Lung (tissue), 17 donors: ENCODE measurements at places on chromosomes 16 and 17.
A peak's percentile ranks its signal among the peaks of the same experiment; 100 is the strongest.

DNA sequence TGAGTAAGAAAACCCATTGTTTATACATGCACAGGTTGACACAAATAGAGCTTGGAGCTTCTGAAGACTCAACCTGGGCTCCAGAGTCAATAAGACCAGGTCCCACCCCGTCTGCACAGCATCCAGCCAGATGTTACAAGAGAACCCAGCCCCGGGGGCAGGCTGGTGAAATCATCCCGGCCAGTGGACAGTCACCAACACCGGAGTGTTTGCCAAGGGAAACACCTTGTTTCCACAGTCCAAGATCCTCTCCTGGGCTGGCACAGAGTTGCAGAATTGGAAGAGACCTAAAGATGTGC is 90.3 kb downstream of the RAB11FIP4 start:
- no peak for DNase-seq

DNA sequence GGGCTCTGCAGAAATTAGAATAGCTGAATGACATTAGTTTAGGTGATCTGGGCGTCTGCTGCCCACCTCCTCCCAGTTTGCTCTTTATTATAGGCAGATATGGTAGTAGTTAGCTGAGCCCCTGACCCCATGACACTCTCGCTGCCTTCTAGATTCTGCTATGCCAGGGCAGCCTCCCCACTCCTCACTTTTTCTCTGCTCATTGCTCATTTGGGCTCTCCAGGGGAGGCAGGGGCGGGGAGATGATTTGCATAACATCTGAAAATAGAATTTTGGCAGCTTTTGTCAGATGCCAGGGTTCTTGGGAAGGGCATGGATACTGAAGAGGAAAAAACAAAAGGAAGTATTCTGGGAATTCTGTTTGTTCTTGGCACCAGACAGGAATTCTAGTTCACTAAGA is 78.0 kb upstream of the GAS7 start:
- no peak for DNase-seq

GRCh38 chr17:7224110-7224509 is 4.4 kb downstream of the ACADVL start:
- DNase-seq: no peak

DNA sequence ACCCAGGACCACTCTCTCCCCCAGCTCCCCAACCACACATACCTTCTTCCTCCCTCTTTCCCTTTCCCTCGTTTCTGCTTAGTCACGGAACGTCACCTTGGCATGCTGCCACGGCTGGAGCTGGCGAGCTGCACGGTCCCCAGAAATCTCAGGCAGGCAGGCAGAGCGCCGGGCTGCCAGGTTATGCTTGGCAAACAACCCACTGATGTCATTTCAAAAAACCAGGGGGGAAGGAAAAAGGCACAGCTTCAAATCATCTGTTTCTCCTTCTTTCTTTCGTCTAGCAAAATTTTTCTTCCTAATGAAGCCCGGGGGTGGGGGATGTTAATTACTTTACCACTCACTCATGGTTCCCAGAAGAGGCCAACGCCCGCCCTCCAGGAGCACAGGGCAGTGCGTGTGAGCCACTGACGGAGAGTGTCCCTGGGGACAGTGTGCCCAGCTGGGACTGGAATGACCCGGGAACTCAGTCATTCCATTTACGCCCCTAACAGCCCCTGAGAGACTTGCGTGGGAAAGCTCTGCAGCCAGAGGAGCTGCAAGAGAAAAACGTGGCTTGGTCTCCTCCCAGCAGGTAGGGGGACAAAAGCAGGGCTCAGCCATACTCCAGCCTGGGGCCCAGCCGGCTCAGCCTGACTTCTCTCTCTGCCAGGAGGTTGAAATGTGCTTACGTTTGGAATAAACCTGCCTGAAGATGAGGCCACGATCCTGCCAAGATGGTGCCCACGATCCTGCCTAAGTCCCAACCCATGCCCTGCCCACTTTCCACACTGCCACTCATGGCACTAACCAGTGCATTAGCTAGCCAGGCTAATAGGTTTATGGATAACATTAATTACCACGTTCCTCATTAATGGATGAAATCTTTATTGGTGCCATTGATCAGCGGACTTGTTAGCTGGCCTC is 198.9 kb downstream of the ZFHX3 start:
- peak; percentile 92 for DNase-seq

GRCh38 chr16:5575121-5575520 is 477.5 kb upstream of the EEF2KMT start:
- DNase-seq: no peak

DNA sequence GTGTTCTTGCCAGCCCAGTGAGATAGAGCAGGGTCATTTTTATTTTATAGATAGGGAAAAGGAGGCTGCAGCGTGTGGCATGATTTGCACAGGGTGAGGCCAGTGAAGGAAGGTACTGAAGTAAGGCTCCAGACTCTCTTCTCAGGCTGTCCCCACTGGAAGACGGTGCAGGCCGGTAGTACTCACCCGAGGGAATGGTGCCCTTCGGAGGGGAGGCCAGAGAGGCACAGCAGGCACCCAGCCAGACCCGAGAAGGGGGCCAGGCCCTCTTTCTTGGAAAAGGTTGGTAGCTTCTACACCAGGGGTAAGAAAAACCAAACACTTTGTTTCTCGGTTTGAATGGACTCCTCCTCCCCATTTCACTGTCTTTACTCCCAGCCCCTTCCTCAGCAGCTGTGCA is 288 bp downstream of the ANKRD40CL start:
- DNase-seq: no peak

GRCh38 chr17:2957631-2958286 is 105.6 kb downstream of the OR1D5 start:
- DNase-seq: no peak

DNA sequence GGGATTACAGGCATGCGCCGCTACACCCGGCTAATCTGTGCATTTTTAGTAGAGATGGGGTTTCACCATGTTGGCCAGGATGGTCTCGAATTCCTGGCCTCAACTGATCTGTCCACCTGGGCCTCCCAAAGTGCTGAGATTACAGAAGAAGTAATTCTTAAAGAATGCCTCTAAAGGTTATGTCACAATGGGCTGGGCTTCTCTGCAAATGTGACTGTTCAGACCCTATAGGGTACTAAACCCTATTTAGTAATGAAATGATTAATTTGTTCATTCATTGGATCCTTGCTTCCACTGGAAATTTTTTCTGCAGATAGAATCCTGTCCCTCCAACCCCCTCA is 108.8 kb upstream of the CORO6 start:
- no peak for DNase-seq

DNA sequence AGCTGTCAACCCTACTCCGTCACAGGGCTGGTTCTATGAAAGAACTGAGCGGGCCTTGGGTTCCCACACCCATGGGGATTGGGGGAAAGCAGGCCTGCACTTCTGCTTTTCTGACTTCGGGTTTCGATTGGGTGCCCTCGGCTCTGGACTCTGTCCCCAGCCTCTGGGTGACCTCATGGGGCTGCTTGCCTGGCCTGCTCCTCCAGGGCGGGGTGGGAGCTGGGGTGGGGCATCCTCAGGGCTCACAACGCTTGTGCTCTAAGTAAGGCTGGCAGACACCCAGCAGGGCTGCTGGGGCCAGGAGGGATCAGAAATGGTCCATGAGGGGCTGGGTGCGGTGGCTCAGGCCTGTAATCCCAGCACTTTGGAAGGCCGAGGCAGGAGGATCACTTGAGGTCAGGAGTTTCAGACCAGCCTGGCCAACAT is 19.2 kb downstream of the ARHGAP27 start:
- DNase-seq: no peak

DNA sequence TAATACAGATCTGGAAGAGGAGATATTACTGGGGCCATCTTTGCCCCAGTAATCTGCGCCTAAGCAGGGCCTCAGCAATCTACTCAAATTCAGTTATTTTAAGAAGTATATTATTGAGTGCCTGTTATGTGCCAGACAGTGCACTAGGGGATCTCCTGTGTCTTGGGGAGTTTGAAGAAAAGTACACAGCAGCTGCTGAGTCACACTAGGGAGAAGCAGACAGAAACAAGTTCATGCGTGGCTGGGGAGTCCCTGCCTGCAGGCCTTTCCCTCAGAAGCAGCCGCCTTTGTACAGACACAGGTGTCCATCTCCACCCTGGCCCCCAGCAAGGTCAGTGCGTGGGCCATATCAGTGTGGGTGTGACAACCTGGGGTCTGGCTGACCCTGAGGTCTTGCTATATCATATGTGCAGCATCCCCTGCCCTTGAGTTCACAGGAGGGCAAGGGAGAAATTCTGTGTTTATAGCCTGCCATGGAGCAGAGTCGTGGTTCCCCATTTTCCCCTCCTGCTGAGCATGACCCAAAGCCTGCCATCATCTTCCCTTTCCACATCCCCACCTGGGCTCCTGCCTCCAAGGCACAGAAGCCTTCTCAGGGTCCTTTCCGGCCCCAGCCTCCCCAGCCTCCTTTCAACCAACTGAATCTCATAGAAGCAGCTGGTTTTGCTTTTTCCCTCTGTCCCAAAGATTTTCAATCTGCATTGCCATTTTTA is 229.9 kb upstream of the SDK2 start:
- no peak for DNase-seq

- no peak for DNase-seq
These were observed 1.5 kb upstream of the SIAH1 start for GRCh38 chr16:48386559-48387312.

- DNase-seq: no peak
These were observed 220.1 kb upstream of the MPHOSPH6 start for GRCh38 chr16:82389956-82390650.

DNA sequence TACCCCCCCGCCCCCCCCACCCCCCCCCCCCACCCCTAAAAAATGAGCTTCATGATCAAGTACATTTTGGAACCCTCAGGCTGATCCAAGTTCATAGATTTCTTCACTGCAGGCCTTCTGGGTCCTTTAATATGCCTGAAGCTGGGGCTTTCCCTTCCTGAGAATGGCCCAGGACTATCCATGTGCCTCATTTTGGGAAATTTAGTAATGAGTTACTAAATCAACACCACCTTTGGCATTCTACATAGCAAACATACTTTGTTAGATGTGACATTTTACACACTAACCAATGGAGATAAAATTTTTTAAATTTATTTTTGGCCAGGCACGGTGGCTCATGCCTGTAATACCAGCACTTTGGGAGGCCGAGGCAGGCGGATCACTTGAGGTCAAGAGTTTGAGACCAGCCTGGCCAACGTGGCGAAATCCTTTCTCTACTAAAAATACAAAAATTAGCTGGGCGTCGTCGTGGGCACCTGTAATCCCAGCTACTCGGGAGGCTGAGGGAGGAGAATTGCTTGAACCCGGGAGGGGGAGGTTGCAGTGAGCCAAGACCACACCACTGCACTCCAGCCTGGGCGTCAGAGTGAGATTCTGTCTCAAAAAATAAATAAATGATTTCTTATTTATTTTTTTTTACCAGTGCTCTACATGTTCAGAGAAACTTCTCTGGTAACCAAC is 14.0 kb downstream of the HERPUD1 start:
- no peak for DNase-seq

GRCh38 chr16:70553645-70554044 is 30.0 kb downstream of the SF3B3 start:
- no peak for DNase-seq

DNA sequence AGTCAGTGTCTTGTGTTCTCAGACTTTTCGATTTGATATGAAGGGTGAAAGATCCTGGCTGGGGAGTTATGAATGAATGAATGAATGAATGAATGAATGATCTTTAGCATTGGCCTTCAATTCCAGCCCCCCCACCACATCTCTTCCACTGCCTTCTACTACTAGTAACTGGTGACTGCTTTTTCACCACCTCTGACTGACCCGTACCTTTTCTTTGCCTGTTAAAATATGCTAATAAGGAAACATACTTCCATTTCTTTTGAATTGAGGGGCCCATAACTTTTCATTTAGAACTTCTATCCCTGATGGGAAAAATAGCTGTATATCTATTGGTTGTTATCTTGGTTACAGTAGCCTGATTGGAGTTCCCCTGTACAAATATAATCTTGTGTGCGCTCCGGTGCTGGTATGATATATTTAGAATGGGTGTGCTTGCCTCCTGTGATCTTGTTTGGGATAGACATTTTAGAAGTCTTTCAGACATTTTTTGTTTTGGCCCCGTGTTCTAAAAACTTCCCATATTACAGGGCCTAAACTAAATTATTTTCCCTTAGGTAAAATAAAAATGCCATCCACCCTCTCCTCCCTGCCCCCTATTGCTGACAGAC is 3.4 kb downstream of the LYRM1 start:
- no peak for DNase-seq

DNA sequence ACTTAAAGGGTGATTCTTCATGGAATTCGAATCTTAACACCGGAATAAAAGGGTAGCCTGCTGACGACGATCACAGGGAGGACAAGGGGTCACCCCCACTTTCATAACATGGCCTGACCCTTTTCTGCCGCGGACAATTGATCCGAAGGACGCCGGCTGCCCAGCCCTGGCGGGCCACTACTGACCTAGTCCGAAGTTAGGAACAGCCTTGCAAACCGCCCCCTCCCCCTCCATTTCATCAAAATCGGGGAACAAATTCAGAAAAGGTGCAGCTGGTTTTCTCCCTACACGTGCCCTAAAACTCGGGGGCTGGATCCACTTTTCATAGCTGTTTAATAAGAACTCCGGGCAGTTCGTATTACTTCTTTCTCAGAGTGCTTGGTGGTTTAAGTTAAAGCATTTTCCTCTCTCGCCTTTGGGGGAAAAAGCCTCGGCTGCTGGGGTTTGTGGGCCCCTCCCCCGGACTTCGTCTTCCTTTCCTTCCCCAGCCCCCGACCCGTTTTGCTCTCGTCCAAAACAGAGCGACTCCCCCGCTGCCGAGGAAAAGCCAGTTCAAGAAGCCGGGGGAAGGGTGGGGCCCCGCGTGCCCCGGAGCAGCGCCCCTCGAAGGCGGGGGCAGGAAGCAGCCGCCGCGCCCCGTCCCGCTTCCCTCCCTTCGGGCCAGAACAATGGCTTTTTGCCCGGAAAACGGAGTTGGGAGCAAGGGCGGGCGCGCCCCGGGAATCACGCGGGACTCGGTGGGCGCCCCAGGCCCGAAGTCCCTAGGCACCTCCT is 641 bp upstream of the CBX2 start:
- DNase-seq: peak; percentile 89

DNA sequence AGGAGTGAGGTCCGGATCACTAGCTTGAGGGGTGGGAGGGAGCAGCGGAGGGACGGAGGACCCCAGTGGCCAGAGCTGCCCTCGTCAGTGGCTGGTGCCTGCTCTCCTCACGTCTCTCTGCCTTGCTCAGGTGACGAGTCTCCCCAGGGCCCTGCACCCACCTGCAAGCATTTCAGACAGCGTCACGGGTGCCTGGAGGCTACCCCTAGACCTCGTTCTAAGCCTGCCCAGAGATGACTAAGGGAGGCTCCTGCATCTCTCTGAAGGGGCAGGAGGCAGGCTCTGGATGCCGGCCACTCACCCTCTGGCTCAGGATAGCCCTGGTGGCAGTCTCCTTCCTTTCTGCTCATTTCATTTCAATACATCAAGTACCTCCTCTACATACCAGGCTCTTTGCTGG is 68.8 kb downstream of the MRC2 start:
- DNase-seq: no peak

- no peak for DNase-seq
These were observed 224.9 kb downstream of the SEC14L1 start for GRCh38 chr17:77365584-77366186.

- peak; percentile 30 for DNase-seq
These were observed 606.8 kb downstream of the TOX3 start for GRCh38 chr16:51940183-51940582.

GRCh38 chr17:16178836-16179235 is 36.5 kb downstream of the NCOR1 start:
- no peak for DNase-seq
